ENCODE measurements at places on chromosomes 1 and 21.

GRCh38 chr21:43949499-43950208 is 62.5 kb upstream of the TRAPPC10 start:
- no peak for DNase-seq

DNA sequence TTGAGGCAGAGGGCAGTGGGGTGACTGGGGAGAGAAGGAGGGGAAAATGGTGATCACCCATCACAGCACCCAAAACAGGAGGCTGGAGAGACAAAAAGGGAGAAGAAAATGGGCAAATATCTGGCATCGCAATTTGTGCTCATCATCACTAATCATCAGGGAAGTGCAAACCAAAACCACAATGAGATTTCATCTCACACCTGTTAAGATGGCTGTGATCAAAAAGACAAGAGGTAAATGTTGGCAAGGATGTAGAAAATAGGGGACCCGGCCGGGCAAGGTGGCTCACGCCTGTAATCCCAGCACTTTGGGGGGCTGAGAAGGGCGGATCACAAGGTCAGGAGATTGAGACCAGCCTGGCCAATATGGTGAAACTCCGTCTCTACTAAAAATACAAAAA is 74.0 kb downstream of the KIF14 start:
- no peak for DNase-seq

DNA sequence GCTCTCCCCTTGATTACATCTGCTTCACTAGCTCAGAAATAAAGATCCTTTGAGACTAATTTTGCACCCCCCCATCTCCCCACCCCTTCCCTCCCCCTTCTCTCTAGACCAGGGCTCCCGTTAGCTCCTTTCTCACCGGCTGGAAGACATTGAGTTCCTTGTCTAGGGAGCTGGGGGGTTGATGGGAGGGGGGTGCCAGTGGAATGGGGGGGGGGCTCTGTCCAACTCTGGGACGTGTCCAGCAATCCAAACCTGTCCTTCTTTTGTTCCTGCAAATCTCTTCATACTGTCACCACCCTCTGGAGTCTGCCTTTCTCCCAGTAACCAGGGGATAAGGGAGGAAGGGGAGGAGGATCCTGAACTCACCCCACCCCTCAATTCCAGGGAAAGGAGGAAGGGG is 61.9 kb downstream of the RHBG start:
- no peak for DNase-seq

- no peak for DNase-seq
Measured at GRCh38 chr1:205344066-205344928, 12.4 kb downstream of the KLHDC8A start.

DNA sequence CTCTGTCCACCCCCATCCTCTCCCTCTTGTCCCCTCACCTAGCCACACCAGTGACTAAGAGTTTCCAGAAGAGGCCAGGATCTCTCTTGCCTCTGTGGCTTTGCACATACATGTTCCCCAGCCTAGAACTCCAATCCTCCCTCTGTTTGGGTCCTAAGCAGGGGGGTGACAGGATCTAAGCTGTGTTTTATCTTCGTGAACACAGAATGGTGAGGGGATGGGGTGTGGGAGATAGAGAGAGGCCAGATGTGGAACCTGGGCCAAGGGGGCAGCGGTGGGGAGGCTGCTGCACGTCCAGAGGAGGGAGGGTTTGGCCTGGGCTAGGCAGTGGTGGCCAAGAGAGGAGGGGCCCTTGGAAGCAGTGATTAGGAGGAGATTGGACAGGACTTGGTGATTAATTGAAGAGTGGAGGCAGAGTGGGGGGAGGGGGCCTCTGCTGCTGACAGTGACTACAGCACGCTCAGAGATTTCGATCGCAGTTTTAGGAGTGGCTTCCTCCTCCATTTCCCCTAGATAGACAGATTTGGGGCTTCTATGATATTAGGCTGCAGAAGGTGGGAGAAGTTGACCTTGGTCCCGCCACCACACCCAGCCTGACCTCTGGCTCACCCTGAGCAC is 17.1 kb upstream of the ADGRB2 start:
- no peak for DNase-seq

- peak; percentile 64 for DNase-seq
Measured at GRCh38 chr1:6603238-6603914, 707 bp upstream of the KLHL21 start.

DNA sequence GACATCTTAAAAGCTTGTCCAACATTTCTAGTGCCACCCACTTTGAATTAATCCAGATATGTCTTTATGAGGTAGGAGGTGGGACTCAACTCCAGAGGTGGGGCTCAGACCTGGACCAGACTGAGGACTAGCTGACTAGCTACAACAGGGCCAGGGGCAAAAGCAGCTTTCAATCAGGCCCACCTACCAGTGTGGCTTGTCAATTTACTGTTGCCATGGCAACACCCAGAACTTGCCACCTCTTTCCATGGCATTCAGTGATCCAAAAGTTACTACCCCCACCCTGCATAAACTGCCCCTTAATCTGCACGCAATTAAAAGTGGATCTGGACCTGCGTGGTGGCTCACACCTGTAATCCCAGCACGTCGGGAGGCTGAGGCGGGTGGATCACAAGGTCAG is 113.2 kb upstream of the KAZN start:
- DNase-seq, result no peak

GRCh38 chr1:203058676-203058935 is 27.2 kb downstream of the MYOG start:
- DNase-seq, result no peak

DNA sequence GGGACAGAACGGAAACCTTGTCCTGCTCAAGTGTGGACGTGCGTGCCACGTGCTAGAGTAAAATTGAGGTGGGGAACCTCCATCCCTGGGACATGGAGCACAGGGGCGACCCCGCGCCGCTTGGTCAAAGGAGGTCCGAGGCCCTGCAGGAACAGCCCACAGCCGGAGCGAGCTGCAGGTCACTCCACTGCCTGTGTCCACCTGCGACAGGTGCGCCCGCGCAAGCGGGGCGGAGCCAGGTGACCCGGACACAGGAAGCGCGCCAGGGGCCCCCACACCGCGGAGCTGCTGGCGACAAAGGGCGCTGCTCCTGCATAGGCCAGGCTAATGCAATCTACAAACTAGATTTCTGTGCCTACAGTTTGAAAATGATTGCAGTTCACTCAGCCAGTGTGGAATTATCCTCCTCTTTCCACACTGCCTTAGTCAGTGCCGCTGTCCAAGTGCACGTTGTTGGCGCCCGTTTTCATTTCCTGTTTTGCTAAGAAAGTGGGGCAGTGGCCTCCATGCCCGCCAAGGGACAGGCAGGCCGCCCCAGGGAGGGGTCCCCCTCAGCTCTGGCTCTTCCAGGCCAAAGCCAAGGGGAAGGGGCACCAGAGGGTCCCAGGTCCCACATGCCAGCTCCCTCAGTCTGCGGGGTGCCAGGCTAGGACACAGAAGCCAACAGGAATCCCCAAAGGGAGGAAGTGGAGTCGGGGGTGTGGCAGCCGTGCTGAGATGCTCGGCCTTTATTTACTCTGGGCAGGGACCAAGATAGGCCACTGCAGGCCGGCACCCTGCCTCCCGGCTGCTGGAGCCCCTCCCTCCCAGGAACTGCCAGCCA is 4.3 kb upstream of the NADK start:
- no peak for DNase-seq

DNA sequence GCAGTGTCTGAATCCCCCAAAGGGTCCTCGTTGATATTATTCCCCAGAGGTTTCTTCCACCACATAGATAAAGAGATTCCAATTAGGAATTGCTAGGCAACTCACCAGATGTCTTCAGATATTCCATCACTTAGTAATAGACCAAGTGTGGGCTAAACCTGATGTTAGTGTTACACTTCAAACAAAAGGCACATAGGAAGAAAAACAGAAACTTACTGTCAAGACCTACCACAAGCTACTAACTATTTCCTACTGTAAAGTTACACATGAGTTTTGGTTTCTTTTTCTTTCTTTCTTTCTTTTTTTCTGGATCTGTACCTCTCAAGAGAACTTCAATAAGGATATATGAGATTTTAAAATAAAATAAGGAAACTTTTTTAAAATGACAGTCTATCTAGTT is 879.1 kb upstream of the NEGR1 start:
- DNase-seq, result no peak

DNA sequence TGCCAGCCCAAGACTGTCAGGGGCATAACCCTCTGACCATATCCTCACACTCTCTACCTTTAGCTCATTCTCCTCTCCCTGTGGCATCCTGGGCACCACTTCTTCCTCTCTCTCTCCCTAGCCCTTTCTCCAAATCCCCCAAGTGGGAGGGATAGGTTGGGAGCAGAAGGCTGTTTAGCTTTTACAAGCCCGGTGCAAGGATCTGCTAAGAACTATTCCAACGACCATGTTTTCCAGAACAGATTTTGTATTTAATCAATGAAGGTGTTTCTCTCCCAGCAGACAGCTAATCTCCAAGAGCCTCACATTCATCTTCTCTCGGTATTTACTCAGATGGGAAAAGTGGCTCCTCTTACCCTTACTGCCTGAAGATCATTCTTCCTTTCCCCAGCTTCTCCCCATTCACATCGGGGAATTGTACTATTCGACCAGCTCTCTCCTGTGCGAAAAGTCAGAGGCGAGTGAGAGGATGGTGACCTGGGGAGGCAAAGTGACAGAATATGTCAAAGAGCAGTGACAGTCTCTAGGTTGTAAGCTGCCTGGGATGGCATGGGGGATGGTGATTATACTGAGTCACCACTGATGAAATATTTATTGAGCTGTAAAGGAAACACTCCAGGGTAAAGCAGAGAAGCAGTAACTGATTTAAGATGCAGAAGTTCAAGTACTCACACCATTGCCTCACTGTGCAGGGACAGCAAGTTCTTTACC is 47.0 kb upstream of the RBM15 start:
- DNase-seq, result no peak

DNA sequence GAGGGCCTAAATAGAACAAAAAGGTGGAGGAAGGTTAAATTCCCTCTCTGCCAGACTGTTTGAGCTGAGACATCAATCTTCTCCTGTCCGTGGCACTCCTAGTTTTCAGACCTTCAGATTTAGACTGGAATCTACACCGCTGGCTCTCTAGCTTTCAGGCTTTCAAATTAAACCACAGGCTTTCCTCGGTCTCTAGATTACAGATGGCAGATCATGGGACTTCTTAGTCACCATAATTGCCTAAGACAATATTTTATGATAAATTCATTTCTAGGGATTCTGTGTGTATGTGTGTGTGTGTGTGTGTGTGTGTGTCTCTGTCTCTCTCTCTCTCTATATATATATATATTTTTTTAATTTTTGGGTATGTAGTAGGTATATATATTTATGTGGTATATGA is 428.7 kb downstream of the PLA2G4A start:
- DNase-seq, result no peak

DNA sequence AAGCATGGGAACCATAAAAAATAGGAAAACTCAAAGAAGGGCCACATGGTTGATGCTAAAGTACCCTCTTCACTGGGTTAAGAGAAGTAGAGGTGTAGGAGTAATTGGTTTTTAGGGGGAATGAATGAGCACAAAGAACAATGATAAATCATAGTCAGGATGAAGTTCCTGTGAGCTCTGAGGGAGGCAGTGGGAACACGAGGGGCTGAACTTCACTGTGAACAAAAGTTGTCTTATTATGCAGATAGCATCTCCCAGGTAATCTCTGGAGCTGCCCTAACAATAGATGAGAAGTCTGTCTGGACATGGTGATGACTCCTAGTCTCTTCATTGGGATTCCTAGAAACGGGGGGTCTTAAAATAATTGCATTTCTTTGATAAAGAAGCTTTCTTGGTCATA is 127.9 kb downstream of the DNM3 start:
- no peak for DNase-seq

GRCh38 chr21:33229099-33229783 is 497 bp upstream of the IFNAR2 start:
- no peak for DNase-seq

- DNase-seq, result peak; percentile 43
Measured at GRCh38 chr1:187928288-187928687, 1099.5 kb downstream of the PLA2G4A start.

DNA sequence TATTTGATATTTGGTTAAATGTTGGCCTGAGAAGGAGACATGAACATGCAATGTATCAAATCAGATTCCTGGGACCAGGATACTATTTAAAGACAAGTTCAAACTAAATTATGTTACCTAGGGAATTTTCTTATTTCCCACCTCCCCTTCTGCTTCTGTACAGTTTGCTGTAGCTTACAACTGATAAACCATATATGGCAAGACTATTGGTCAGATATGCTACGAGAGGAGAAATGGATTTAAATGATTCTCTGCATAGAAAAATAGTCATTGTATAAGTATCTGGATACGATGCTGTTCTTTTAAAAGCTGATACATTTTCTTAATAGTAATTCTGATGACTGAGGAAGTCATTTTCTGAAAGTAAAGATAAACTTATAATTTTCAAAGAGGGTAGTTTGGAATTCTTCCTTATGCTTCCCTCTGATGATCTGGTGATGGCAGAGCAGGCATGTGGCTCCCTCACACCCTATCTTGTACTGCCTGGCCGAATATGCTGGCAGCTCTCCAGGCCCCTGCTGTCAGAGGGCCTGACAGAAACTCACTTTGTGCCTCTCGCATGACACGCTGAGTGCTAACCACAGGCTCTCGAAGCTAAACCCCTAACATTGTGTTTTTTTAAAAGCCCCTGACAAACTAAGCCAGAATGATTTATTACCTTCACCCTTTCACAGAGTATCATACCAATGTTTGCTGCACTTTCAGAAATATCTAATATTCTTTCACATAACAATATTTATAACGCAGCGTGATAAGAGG is 19.4 kb downstream of the RRP15 start:
- DNase-seq, result peak; percentile 49

DNA sequence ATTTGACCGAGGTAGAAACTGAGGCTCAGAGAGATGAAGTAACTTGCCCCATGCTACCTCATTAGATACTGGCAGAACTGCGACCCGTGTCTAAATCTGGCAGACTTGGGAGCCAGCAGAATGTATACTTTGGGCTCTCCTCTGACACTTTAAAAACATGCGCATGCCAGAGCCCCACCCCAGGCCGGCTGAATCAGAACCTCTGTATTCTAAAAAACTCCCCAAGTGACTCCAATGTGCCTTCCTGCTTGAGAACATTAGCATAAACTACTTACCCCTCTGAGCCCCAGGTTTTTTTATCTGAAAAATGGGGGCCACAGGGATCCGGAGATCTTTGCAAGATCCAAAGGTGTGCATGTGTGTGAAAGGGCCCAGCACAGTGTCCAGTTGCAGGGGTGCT is 344.7 kb upstream of the USP24 start:
- DNase-seq, result no peak

GRCh38 chr21:41518757-41519156 is 10.8 kb upstream of the TMPRSS2 start:
- DNase-seq, result no peak

DNA sequence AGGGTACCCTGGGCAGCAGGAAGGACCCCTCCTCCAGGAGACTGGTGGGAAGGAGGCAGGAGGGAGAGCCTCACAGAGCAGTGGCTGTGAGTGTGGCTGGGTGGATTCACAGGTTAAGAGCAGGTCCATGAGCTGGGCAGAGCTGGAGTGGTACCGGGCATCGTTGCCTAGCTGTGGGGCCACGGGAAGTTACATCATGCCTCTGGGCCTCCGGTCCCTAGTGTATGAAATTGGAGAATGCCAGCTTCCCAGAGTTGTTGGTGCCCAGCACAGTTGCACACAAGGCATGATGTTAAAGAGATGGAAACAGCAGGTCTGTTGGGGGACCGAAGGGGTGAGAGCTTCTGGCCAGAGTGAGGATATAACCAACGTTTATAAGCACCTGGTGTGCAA is 18.5 kb downstream of the FOXO6 start:
- no peak for DNase-seq

Measured in ACHN (cell line).